Tracheal epithelial cell (primary cell): ENCODE measurements at places on chromosomes 4 and X. TPM values are rescaled to one million over a fixed set of nuclear protein-coding genes. Genes with fewer than 3 reads are reported as not detected.

PWWP3B gene
- total RNA-seq, result under 0.01 and 0.24 TPM in 2 replicates

MAGEA6 gene
- total RNA-seq, result not detected in 2 replicates

SPIN4 gene
- 1.4 and 1.5 TPM in 2 replicates for total RNA-seq

SORCS2 gene
- under 0.01 and 0.48 TPM in 2 replicates for total RNA-seq

PDGFRA gene
- 0.24 TPM in 1 of 2 replicates, not detected in the other for total RNA-seq

AGTR2 gene
- not detected in 2 replicates for total RNA-seq

RHOXF1 gene
- not detected in 2 replicates for total RNA-seq

ASB12 gene
- not detected in 2 replicates for total RNA-seq

CYLC1 gene
- total RNA-seq, result not detected in 2 replicates

GABRG1 gene
- total RNA-seq, result not detected in 2 replicates

SLC9B2 gene
- total RNA-seq, result 14.0 and 14.5 TPM in 2 replicates

MYOZ2 gene
- total RNA-seq, result not detected in 2 replicates

ZCCHC13 gene
- total RNA-seq, result not detected in 2 replicates

TRPC5OS gene
- total RNA-seq, result not detected in 2 replicates

LRBA gene
- total RNA-seq, result 67.0 and 103 TPM in 2 replicates

SPANXA1 gene
- not detected in 2 replicates for total RNA-seq

ODAPH gene
- 0.96 TPM in 1 of 2 replicates, not detected in the other for total RNA-seq

TMEM33 gene
- 100.0 and 119 TPM in 2 replicates for total RNA-seq

TMSB15C gene
- 0.21 and 2.2 TPM in 2 replicates for total RNA-seq

HSFX4 gene
- not detected in 2 replicates for total RNA-seq

SYNPO2 gene
- total RNA-seq, result 0.21 and 0.24 TPM in 2 replicates

TIGD4 gene
- 0.24 TPM in 1 of 2 replicates, not detected in the other for total RNA-seq

RAB33A gene
- 0.24 and 0.64 TPM in 2 replicates for total RNA-seq

TENT5D gene
- total RNA-seq, result not detected in 2 replicates

SMR3B gene
- not detected in 2 replicates for total RNA-seq

FRMD7 gene
- total RNA-seq, result not detected in 2 replicates

TMPRSS11B gene
- total RNA-seq, result under 0.01 and 0.21 TPM in 2 replicates

MXRA5 gene
- total RNA-seq, result 0.85 and 1.7 TPM in 2 replicates

GIMD1 gene
- not detected in 2 replicates for total RNA-seq
